ENCODE measurements at places on chromosomes 7 and 10. TPM values are rescaled to one million over a fixed set of nuclear protein-coding genes. Genes with fewer than 3 reads are reported as not detected.

DNA sequence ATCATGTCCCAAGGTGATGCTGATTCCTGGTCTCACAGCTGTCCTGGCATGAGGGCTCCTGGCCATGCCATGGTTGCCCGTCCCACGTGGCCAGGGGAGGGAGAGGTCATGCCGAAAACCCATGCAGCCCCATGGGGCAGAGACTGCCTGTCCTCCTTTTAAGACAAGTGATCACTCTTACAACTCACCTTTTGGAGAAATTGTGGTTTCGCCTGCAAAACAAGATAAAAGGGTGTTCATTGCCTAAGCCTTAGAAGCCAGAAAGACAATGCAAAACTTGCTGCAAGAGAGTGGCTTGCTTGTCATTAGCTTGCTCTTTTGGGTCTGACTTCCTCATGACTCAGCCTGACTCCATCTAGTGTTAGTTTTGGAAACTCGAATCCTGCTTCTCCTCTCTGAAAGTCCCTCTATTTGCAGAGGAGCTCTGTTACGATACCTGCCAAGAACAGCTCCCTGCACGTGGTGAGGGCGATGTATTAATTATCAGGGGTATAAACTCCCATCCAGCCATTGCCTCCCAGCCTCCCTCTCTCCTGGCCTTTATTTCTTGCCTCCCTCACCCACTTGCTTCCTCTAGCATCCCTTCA, 26.7 kb downstream of the TMEM273 start:
- peak; percentile 56 for DNase-seq

GRCh38 chr7:3673524-3673923, 372.5 kb downstream of the SDK1 start:
- DNase-seq, result peak; percentile 7

KIAA1549 gene
- total RNA-seq, result 2.6 TPM

DNA sequence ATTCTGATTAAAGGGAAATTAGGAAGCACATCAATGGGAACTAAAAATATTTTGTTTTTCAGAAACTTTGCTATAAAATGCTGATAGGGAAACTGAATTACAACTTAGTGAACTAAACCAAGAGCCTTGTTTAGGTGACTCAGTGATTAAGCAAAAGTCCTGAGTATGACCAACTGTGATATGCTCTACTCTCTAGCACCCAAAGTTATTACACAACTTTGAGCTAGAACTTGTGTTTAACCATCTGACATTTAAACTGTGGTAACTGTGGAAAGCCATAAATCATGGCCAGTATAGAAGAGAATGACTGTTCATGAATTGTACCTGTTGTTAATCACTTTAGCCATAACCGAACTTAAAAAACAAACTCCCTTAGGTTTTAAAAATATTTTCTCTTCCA, 127.4 kb downstream of the ZNF365 start:
- peak; percentile 77 for DNase-seq

DNA sequence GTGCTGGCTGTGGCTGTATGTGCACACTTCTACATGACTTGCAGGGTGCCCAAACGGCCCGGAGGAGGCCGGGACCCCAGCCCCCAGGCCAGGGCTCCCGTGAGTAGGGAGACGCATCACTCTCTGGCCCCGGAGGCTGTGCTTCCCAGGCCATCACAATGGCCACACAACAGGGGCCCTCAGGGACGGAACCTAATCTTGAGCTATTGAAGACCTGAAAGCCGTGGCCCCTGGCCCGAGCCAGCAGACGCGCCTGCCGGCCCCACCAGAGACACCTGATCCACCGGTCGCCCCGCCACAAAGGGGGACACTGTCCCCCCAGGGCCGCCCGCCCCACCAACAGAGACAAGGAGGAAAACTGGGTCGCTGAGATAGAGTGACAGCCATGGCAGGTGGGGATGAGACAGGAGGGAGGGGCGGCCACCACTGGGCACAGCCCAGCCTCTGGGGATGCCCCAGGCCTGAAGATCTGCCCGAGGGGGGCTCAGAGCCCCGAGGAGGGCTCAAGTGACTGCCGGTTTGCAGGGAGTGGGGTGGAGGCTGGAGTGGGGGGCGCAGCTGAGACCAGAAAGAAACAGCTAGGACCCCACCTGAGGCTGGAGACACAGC, 10.2 kb upstream of the LFNG start:
- DNase-seq, result no peak

ERLIN1 gene
- 21.6 TPM for total RNA-seq

DNA sequence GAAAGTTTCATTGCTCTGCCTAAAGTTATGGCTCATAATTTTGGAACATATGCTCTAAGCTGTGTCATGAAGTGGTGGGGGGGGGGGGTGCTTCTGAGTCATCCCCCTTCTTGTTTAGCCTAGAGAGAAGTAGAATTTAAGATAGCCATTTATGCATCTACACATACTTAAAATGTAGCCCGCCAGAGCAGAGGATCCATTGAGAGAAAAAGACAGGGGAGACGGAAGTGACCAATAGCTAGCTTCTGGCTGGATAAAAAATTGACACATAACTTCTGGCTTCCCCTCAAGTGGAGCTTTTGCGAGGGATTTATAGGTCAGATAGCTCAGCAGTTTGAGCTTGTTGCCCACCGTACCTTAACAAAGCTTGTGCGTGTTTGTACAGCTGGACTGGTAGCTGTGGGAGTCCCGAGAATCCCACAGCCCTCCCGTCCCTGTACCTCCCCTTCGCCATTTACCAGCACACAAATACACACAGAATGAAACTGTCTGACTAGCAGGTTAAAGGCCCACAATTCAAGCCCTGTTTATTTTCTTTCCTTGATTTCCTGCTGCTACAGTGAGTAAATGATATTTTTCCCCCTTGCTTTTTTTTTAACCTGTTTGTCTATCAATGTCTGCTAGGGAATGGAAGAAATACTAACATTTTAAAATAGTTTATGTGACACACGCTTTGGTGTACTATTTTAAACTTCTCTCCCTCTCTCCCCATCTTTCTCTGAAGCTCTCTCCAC, 232.6 kb upstream of the FERD3L start:
- DNase-seq, result peak; percentile 90

CDC14C gene
- under 0.01 TPM for total RNA-seq

- DNase-seq, result no peak
Observed at GRCh38 chr10:78905015-78905956, 163.5 kb upstream of the ZMIZ1 start.

- DNase-seq, result peak; percentile 36
Observed at GRCh38 chr7:13832346-13832745, 157.1 kb downstream of the ETV1 start.

DNA sequence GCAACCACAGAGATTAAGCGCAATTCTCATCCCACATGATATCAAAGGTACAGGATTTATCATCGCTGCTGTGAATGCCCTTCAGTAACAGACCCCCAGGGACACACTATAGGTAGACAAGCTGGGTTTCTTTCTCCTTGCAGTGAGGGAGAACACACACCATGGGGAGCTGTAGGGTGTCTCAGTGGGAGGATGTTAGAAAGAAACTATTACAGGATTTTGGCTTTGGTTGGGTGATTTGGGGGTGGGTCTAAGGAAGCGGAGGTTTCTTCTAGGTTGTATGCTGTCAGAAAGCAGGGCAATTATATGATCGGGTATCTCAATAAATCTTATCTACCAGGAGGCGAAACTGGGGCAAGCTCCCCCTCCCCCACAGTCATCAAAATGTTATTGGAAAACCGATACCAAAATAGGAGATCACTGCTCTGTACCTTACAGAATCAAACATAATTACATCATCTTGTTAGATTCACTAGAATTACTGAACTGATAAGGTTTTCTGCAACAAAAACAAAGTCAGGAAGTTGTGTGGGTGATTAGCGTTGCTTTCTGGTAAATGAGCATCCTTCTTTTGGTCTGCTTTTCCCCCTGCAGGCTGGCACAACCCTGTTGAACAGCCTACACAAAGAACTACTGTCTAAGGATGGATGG, 209.7 kb downstream of the TEX36 start:
- no peak for DNase-seq

GRCh38 chr10:43669386-43669785, 20.7 kb upstream of the ZNF32 start:
- DNase-seq, result no peak

- DNase-seq, result no peak
Observed at GRCh38 chr7:129764247-129765084, 152.9 kb downstream of the NRF1 start.

LRRC18 gene
- total RNA-seq, result not detected

DNA sequence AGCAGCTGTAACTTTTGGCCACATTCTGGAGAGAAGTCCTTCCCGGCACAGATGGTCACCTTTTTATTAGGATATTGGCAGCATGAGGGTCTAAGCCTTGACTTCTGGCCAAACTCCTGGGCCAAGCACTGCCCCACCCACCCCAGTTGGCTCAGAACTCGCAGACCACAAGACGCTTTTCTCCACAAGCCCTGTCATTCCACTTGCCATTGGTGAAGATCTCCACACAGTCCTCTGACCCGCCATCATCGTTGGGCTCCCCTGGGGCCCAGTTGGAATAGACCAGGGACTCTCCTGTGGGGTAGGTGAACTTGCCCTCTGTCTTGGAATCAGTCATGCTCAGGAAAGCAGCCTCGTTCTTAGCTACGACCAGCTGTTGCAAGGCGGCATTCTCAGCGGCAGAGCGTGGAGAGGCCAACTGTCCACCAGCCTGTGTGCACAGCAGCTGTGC, 11.2 kb downstream of the SFTPD start:
- DNase-seq, result no peak

DNA sequence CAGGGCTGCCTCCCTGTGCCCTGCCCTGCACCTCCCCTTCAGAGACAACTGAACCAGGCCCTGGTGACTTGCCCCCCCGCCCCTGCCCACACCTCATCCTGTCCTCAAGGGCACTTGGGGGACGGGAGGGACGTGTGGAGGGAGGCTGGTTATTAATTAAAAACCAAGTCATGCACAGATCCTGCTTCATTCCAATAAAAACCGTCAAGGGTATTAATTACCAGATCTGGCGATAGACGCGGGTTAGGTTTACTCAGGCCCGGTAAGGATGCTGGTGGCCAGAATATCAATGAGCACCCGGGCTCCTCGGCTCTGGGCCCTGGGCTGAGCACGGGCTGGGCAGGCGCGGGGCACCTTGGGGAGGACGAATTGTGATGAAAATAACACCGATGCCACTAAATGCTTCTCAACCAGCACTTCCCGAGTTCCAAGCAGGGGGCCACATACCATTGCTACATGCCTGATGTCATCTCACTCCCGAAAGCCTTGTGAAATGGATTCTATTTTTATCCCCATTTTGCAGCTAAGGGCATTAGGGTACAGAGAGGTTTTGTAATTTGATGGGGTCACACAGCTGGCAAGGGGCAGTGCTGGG, 24.5 kb upstream of the GTF2IRD1 start:
- DNase-seq, result peak; percentile 63

GRCh38 chr10:107546284-107546683, 381.8 kb upstream of the SORCS1 start:
- DNase-seq, result peak; percentile 69

DNA sequence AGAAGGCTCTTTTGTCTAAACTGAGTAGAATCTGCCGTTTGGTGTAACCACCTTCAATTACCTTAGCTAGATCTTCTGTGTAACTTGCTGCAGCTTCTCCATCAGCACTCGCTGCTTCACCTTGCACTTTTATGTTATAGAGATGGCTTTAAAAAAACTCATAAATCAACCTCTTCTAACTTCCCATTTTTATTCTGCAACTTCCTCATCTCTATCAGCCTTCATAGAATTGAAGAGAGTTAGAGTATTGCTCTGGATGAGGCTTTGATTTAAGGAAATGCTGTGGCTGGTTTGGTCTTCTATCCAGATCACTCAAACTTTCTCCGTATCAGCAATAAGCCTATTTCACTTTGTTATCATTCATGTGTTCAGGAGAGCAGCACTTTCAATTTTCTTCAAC, 1131.9 kb upstream of the CELF2 start:
- DNase-seq, result no peak

DNA sequence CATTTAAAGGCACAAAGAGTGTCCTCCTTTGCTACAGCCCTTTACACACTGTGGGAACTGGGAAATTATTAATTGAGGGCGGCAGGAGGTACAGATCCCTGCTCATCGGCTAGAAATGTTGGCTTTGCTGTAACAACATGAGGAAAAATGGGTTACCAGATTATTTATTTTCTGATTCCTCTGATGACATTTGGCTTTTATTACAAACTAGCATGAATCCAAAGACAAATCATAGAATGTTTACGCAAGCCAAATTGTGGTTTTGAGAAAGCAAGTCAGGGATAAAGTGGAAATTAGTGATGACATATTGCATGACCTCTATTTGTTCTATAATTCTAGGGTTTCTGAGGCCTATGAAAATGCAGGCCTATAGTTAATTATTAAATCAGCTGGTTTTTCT, 126.1 kb upstream of the TMEM196 start:
- peak; percentile 46 for DNase-seq

ANKRD1 gene
- total RNA-seq, result 13.5 TPM

DNA sequence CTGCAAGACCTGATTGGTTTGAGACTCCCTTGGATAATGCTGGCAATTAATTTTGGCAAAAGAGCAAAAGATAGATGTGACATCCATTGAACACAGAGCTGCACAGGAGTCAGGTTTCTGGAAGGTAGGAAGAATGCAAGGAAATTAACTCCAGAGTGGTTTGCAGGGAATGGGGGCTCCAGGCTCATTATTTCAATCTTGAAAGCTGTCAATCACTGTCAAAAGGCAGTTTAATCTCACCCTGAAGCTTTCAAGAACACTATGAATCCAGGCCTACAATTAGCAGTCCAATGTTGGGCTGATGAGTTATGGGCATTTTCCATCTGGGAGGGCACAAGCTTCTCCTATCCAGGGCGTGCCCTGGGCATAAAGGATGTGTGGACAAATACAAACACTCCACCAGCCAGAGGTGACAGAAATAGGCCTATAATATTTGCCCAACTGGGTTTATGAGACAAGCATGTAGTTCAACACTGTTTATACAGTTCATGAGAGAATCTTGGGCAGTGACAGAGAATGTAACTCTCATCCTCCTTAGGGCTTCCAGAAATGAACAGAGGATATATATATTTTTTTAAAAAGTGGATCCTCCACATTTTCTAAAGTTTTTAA, 80.5 kb downstream of the KCNMA1 start:
- no peak for DNase-seq

TMEM72 gene
- not detected for total RNA-seq

ABCF2 gene
- total RNA-seq, result 47.7 TPM

DNA sequence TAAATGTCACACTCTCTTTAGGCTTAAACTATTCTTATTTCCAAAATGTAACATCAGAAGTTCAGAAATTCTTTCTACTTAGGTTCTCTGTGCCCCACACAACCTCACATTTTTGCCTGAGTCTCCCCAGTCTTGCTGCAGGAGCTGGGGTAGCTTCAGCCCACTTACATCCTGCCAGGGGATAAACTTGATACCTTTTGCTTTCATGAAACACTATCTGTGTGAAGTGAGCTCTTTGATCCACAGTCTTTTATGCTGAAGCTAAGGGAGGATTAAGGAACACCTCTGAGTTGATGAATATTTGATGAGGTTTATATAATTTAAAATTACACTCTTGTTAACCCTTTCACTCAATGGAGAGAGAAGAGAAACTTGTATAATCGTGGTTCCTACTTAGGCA, 341.0 kb downstream of the AUTS2 start:
- DNase-seq, result no peak

TFPI2 gene
- 140 TPM for total RNA-seq

Data from fibroblast of villous mesenchyme (primary cell).